Amniotic stem cell (primary cell): ENCODE measurements at places on chromosomes 3 and 15.
A peak's percentile ranks its signal among the peaks of the same experiment; 100 is the strongest.

DNA sequence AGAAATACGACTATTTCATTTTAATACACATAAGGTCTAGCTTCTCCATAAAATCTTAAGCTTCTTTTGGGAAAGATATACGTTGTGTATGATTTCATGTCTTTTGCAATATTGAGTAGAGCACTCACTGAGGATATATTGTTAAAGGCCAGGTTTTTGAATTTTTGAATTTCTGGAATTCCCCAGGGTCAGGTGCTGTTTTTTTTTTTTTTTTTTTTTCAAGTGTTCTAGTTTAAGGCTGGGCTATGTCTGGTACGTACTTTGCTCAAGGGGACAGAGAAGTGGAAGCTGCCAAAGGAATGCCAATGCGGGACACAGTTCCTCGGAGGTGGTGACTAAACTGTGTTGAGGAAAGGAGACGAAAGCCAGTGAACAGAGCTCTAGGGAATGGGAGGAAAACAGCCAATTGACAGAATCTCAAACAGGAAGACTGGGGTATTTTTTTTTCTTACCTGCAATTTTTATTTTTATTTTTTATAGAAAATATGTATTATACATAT lies 510.5 kb upstream of the CBLB start:
- DNase-seq, result no peak

DNA sequence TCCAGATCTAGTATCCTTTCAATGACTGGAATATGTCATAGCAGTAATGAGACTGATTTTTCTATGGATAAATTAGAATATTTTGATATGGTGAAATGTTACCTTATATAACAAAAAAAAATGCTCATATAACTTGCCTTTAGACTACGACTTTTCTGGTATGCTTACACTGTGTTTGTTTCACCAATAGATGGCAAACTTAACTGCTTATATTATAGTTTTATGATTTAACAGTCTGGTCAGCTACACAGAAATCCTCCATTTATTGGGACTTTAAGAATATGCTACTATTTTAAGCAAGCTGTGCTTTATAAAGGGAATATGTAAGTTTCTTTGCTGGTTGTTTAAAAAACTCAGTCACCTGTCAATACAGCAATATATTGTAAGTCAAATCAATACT lies 205.6 kb downstream of the VGLL3 start:
- DNase-seq, result peak; percentile 15

GRCh38 chr3:138725116-138725515 lies 109.6 kb downstream of the PIK3CB start:
- DNase-seq, result no peak

DNA sequence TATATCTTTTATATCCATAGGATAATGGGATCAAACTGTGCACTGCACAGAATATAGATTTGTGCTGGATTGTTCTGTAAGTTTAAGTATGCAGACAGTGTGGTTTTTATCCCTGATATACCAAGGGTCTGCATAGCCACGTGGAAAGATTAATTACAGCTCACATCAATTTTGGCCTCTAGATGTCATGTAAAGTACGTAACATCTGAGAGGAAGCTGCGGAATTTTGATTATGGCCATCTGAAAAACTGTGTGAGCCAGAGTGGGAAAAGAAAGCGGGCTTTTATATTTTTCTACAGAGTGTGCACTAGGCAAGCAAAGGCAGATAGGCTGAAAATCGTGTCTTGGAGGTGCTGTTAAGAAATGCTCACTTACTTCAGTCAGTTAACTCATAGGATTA lies 562.7 kb downstream of the GBE1 start:
- no peak for DNase-seq

DNA sequence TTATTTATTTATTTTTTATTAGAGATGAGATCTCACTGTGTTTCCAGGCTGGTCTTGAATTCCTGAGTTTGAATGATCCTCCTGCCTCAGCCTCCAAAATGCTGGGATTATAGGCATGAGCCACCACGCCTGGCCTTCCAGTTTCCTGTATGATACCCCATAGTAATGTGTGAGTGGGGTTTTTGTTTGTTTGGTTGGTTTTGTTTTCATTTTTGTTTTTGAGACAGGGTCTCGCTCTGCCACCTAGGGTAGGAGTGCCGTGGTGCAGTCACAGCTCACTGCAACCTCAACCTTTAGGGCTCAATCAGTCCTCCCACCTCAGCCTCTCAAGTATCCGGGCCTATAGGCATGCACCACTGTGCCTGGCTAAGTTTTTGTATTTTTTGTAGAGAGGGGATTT lies 30.9 kb downstream of the GOLM2 start:
- no peak for DNase-seq

DNA sequence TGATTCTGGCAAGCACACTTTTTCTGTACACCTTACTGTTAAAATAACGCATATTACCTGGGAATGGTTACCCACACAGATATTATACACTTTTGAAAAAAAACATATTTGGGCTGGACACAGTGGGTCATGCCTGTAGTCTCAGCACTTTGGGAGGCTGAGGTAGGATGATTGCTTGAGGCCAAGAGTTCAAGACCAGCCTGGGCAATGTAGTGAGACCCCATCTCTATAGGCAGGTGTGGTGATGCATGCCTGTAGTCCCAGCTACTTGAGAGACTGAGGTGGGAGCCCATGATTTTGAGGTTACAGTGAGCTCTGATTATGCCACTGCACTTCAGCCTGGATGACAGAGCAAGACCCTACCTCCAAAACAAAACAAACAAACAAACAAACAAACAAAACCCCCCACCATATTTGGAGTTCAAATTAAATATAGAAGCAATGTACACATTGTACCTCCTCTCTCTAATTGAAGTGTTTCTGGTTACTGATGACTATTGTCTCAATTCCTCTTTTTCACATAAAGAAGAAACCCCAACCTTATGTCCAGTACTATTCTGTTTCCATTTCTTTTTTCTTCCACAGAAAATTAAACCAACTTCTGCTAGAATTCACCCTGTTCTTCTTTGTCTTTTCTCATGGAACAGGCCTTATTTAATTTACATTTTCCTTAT lies 152.6 kb upstream of the UMPS start:
- DNase-seq, result no peak

DNA sequence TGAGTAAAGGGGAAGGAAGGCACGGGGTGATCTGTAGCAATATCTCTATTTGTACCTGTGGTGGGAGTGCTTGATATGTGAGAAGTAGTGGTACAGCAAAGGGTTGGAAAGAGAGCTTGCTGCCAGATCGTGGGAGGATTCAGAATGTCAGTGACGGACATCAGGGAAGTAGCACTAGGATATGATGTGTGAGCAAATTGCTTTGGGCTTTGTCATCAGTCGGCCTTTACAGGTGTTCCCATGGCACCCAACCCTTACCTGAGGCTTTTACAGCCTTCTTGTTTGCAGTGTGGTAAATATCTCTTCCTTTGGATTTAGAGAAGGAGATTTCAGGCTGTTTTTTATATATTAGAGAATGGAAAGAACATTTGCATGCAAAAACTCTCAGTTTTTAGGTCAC lies 29.8 kb downstream of the IL1RAP start:
- DNase-seq, result no peak

GRCh38 chr3:70973558-70973957 lies 610.0 kb downstream of the FOXP1 start:
- no peak for DNase-seq

DNA sequence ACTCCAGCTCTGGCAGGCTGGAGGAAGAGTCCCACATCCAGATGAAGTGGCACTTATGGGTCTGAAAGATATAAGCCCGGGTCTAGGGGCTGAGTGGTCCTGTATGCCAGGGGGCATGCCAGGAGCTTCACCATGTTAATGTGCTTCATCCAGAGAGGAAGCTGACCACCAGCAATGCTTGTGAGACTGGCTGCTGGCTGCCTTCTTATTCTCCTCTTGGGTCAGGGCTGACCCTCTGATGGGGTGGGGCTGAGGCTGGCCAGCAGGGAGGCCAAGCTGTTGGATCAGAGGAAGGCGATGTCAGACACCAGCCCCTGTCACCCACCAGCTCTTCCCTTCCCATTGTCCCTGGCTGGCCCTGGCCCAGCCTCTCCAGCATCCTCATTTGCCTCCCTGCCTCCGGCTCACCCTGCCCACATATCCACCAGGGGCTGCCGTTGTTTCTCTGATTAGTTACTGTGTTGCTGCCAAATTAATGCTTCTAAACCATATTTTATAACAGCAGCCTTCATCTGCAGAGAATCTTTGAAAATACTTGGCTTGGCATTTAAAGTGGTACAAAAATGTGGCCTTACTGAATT lies 20.4 kb upstream of the PSTPIP1 start:
- no peak for DNase-seq

DNA sequence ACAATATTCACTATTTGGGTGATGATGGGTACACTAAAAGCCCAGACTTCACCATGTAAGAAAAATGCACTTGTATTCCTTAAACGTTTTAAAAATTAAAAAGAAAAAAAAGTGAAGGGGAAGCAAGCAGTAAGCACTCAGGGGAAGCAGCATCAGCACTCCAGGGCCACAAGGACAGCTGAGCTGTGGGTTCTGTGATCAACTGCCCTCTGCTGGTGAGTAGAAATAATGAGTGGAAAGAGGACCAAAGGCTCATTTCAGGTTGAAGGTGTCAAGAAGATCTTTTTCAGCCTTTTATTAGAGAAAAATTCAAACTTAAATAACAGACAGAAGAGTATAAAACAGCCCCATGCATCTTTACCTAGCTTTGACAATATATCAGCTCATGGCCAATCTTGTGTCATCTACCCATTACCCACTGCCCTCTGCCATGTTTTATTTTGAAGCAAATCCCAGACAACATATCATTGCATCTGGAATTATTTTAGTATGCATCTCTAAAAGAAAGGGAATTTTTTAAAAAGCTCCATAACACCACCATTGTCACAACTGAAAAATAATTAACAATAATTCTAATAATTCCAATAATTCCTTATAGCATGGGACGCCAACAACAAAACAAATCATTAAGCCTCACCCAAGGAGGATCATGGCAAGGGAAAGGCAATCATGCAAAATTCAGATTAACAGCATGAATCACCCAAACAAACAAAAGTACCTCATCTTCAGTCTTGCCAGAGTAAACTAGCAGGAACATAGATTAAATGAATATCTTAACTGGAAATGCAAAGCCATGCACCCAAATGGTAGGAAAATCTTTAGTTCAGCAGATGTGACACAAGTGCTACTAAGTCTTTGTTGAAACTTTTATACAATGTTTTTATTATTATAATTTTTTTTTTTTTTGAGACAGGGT lies 42.5 kb downstream of the TAMM41 start:
- DNase-seq, result peak; percentile 40

GRCh38 chr3:74599564-74599963 lies 14.9 kb downstream of the CNTN3 start:
- no peak for DNase-seq

- DNase-seq, result no peak
Measured at GRCh38 chr3:13748276-13748879, 131.5 kb downstream of the WNT7A start.

GRCh38 chr3:15279671-15280402 lies 52.5 kb downstream of the SH3BP5 start:
- DNase-seq, result no peak

- no peak for DNase-seq
Measured at GRCh38 chr15:81740416-81740815, 305.4 kb downstream of the MEX3B start.

DNA sequence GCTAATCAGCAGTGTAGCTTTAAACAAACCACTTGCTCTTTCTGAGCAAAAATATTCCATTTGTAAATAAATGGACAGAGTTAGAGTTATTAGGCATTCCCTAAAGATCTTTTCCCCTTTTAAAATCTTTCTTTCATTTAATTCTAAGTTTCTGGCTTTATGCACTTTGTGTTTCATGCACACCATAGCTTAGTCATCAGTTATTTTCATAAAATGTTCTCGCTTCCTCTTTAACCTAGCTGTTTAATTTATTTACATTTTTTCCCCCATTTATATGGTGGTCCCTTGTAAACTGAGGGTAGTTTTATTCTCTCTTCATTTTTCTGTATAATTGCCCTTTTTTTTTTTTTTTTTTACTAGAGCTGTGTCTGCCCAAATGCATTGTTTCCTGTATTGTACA lies 315.0 kb upstream of the LRRFIP2 start:
- DNase-seq, result no peak

DNA sequence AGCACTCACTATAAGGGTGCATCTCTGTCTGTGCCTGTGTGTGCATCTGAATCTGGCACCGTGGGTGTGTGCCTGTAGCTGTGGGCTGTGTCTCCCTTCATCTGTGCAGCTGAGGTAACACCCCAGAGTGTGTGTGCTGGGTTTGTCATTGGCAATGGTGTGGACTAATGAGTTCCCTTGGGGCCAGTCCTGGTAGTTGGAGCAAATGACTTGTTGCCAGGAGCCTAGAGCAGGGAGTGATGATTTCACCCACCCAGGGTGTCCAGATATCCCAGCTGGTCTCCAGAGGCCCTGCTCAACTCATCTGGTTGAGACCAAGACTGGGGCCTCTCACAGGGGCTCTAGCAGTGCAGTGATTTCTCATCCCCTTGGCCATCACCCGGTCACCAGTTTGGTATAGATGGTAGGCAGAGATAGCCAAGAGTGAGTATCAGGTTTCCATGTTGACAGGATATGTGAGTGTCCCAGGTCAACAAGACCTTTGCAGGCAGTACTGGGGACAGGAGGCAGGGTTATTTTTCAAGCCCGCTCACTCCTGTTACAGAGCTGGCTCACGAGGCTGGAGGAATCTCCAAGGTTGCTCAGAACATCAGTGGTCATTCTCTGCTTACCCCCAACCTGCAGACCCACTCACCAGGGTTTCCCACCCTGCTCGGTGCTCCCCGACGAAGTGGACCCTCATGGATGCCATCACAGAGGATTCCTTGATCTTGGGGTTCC lies 4.1 kb upstream of the HDAC11 start:
- no peak for DNase-seq

- DNase-seq, result no peak
Measured at GRCh38 chr3:17140670-17141505, 256.1 kb downstream of the PLCL2 start.

DNA sequence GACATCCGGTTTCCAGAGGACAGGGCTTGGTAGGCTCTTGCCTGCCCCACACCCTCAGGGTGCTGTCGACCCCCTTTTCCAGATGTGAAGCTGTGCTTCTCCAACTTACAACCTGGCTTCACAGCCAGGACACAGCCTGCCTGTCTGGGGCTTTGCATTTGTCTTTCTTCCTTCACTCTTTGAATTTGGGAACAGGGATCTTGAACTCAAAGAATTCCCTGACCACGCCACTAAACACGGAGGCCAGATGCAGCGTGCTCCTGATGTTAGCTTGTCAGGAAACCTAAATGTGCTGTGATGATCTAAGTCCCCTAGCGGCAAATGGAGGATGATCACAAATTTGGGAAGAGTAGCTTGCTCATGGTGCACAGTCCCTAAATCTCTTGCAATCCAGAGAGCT lies 244.8 kb upstream of the RGMA start:
- DNase-seq, result no peak

GRCh38 chr3:84110787-84111186 lies 848.0 kb upstream of the CADM2 start:
- DNase-seq, result no peak

GRCh38 chr3:13600950-13601691 lies 52.2 kb downstream of the FBLN2 start:
- DNase-seq, result no peak

DNA sequence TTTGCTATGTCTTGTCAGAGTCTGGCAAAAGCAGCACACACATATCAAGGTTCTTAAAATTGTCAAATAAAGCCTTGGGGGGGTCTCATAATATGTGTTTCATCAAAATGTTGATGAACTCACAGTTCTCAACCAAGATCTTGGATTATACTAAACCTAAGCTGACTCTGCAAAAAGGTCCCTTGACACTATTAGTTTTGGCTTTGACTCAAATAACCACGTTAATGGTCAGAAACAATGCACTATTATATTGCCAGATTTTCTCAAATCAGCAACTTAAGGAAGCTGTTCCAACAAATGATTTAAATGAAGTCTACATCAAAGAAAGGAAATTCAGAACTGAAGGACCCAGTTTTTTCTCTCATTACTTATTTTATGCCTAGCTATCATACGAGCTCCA lies 1063.9 kb downstream of the ROBO1 start:
- no peak for DNase-seq

GRCh38 chr3:43620831-43621655 lies 768 bp downstream of the ANO10 start:
- DNase-seq, result no peak
